Amygdala (tissue), 56 donors: ENCODE measurements at places on chromosomes 3 and 15.

DNA sequence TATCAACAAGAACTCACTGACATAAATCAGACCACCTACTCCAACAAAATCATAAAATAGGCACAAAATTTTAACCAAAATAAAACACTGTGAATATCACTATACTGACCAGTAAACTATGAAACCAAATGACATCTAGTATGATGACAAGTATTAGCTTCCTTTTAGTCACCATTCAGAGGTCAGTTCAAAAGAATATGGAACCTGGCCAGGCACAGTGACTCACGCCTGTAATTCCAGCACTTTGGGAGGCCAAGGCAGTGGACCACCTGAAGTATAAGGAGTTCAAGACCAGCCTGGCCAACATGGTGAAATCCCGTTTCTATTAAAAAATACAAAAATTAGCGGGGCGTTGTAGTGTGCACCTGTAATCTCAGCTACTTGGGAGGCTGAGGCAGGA lies 65.8 kb downstream of the SMARCC1 start:
- no peak for DNase-seq

DNA sequence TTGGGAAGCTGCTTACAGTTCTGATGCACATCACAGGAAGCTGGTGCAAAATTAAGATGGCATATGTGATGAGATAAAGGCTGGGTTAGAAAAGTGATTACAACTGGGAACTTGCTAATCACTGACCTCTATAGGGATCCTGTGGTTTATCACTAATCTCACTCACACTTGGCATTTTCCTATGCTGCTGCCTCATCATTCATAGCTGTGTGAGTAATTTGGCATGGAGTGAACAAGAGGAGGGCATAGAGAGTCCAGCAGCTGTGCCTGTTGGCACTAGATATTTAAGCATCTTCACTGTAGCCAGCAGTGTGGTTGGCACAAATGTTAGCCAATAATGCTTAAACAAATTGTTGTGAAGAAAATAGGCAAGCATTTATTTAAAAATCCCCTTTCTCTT lies 217.7 kb upstream of the CGNL1 start:
- DNase-seq = peak; percentile 45

GRCh38 chr3:89173546-89173945 lies 66.1 kb downstream of the EPHA3 start:
- no peak for DNase-seq

DNA sequence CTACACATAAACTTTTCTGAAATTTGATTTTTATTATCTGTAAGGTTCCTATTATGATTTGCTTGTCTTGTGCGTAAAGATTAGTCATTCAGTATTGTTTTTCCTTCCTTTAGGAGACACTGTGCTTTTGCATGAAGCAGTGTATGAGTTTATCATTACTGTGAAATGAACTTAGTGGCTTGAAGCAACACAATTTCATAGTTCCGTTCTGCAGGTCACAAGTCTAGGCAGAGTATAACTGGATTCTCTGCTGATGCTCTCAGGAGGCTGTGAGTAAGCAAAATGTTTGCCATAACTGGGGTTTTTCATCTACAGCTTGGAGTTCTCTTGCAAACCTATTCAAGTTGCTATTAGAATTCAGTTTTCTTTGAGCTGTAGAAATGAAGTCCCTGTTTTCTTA lies 1136.1 kb downstream of the OTOL1 start:
- DNase-seq = no peak

DNA sequence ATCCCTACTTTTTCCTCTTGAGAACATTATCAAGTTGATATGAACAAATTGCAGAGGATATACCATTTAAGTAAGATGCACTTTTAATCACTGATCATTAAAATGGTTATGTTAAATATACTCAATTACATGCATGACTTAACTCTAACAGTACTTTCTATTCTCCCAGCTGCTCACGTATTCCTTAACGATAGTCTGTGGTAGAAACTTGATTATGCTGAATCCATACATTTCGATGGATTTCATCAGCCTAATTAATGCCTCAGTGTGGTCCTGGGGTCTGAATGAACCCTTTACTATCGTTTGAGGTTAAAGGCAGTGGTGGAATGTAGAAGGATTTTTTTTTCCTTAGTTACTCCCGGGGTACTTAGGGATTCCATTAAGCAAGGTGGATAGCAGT lies 18.6 kb downstream of the SOX2 start:
- DNase-seq = no peak

- DNase-seq = no peak
Measured at GRCh38 chr3:151351219-151351618, 21.9 kb upstream of the P2RY13 start.
